ENCODE measurements at places on chromosomes 13 and 19.

DNA sequence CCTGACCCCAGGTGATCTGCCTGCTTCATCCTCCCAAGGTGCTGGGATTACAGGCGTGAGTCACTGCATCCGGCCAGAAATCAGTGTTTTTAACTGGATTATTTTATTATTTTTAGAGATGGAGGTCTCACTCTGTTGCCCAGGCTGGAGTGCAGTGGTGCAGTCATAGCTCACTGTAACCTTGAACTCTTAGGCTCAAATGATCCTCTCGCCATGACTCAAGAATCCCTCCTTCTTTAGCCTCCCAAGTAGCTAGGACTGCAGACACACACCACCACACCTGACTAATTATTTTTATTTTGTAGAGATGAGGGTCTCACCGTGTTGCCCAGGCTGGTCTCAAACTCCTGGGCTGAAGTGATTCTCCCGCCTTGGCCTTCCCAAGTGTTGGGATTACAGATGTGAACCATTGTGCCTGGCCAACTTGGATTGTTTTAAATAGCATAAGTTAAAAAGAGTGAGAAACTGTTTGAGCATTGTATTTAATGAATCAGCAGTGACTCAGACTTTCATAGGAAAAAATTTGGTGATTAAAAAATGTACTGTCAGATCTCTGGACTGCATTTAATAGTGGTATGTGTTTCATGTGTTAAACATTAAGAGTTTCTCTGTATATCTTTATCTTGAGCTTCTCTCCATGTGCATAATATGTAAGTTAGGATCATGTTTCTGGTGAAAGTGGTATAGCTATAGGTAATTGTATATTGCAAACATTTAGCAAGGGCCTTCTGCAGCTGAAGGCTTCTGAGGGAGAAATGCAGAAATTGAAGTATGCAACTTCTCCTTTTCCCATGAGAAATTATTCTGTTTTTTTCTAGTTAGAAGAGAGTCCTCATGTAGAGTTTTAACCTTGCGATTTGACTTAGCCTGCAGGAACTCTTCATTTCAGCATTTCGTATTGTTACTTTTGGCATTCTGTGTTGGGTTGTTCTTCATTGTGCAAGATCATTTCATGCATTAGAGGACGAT, 121.2 kb downstream of the PCCA start:
- DNase-seq, result no peak

- DNase-seq, result no peak
Measured at GRCh38 chr13:45178349-45179162, 22.3 kb downstream of the KCTD4 start.

- DNase-seq, result no peak
Measured at GRCh38 chr13:83272076-83272475, 610.2 kb downstream of the SLITRK1 start.

DNA sequence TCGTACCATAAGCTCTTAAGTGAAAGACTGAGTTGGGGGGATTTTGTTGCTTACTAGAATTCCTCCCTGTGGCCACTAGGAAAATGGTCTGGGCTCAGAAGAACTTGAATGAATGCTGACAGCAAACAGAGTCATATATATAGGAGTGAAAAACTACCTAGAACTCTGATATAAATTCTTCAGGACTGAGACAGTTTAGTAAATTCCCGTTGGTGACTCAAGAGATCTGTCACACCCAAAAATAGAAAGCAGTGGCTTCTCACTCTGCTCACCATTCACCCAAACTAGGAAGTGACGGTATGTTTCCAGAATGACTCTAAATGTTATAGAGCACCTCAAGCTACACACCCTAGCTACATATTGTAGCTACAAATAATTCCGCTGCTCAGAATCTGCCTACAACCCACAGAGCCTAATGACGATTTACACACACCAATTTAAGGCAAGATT, 116.2 kb downstream of the TBC1D4 start:
- no peak for DNase-seq

- DNase-seq, result no peak
Measured at GRCh38 chr13:86020351-86021002, 221.3 kb upstream of the SLITRK6 start.

DNA sequence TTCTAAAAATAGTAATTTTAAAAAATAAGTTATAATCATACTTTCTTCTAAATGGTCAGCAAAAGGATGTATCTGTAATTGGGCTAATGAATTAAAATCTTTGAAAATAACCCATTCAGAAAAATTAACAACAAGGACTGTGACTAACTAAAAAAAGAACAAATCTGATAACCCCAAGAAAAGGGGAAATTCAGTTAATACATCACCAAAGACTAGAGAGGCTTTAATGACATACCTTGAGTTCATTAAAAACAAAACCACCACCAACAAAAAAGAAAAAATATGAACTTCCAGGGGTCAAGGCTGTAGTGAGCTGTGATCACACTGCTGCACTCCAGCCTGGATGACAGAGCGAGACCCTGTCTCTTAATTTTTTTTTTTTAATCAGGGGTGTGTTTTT, 121.8 kb downstream of the TBC1D4 start:
- no peak for DNase-seq

- DNase-seq, result no peak
Measured at GRCh38 chr13:44810061-44810840, 179.0 kb downstream of the NUFIP1 start.

DNA sequence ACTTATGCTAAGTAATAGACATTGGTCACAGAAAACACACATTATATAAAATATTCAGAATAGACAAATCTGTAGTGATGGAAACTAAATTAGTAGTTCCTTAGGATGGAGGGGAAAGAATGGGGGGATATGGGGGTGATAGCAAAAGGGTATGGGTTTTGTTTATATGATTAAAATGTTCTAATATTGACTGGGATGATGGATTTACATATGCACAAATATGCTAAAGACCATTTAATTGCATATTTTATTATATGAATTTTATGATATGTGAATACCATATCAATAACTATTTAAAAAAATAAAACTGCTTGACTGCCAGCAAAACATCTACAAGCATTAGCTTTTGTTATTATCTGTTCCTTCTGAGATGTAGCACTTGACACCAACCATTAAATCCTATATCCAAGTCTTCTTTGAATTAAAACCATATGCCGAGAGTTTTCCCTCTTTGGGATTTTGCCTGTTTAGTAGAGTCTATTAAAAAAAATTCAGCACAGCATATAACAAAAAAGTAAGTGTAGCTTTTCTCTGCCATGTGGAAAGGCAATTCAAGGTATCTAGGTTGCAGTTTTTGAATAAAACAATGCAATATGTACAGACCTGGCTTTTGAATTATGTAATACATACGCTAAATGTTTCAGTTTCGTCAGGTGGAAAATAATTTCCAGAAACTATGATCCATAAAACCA, 2584.1 kb upstream of the PCDH20 start:
- no peak for DNase-seq

DNA sequence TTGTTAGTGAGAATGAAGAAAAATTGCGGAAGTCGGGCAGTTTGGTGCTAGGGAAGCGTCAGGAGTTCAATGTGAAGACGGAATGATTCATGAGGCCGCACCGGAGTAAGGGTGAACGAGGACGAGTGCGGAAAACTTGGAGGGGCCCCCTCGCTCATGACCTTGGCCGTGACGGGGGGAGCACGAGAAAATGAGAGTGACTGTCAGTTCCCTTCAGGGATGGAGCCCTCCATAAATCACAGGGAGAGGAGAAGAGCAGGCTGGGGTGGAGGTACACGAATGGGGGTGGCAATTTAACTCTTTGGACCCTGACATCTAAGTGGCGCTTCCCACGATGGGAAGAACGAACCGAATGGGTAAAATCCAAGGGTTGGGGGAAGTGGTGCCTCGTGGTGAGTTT, 486.4 kb downstream of the TSHZ3 start:
- no peak for DNase-seq

GRCh38 chr19:46287585-46287984, 9.3 kb upstream of the HIF3A start:
- no peak for DNase-seq

- DNase-seq, result no peak
Measured at GRCh38 chr19:5628461-5628860, 5.6 kb downstream of the SAFB start.

DNA sequence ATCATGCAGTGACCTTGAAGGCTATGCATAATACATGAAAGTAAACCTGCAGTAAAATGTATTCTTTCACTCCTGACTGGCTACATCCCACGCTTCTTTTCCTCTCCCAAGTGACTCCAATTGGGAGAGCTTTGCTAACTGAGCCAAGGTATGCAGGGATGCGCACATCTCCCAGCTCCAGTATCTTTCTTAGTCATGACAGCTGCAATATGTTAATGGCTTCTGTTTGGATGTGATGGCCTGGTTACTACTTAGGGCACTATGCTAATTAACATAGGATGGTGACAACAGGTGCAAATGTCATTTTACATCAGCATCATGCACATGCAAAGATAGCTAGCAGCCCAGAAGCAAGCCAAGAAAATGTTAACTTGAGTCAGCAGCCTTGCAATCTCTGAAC, 134.7 kb downstream of the POU4F1 start:
- DNase-seq, result no peak

- DNase-seq, result peak; percentile 11
Measured at GRCh38 chr13:44576351-44577235, 463 bp upstream of the TSC22D1 start.

DNA sequence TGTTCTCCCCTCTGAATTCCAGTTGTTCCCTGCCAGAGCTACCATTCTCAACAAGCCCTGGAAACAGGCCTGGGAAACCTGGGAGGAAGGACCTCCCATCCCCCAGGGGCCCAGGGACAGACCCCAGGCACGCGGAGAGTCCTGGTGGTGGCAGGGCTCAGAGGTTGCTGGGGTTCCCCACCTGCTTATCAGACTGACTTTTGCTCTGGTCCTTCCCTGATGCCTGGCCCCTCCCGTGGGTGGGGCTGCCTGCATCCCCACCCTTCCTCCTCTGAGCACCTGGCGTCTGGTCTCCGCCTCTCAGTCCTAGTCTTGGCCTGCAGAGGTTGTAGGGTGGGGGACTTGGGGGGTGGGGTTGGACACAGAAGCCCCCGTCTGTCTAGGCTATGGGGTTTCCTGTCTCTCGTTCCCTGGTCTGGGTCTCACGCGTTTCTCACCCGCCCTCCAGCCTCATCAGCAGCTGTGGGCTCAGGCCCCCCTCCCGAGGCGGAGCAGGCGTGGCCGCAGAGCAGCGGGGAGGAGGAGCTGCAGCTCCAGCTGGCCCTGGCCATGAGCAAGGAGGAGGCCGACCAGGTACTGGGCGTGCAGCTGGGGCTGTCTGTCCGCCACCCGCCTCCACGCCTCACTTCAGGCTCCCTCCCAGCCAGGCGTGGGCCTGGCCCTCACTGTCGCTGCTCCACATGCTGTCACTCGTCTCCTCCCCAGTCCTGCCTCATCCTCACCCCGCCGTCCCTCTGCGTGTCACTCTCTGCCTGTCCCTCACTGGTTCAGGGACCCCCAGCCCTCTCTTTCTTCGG, 13.6 kb downstream of the EPN1 start:
- no peak for DNase-seq

DNA sequence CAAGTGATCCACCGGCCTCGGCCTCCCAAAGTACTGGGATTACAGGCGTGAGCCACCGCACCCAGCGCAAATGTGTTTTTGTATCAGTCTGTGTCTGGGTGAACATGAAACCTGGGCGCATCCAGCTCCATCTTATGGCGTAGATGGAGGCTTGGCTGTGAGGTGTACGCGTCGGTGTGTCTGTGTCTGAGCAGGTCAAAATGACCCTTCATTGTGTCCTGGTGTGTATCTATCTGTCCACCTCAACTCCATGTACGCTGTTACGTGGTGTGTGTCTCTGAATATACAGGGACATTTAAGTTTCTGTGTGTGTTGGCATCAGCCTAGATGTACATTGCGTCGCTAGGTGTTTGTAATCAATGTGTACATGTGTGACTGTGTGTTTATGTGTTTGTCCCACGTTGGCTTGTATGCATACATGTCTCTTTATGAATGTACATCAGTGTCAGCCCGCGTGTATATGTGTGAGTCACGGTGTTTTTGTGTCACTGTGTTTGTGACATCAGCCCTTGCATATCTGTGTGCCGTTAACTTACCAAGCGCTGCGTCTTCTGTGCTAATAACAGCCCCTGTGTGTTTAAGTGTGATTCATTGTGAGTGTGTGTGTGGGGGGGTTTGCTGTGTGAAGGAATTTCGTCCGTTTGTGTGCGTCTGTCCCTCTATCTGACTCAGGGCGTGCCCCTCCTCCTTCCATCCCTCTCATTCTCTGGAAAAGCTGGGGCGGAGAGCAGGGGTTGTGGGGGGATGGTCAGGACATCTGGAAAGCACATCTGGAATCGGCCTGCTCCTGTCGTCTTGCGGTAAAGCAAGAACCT, 6.4 kb downstream of the AXL start:
- peak; percentile 12 for DNase-seq

DNA sequence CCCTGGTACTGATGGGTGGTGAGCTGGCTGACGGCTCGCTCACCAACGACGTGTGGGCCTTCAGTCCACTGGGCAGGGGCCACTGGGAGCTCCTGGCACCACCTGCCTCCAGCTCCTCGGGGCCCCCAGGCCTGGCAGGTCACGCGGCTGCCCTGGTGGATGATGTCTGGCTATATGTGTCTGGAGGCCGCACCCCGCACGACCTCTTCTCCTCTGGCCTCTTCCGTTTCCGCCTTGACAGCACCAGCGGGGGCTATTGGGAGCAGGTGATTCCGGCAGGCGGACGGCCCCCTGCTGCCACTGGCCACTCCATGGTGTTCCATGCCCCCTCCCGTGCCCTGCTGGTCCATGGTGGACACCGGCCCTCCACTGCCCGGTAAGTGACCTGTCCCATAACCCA, 10.5 kb downstream of the MEGF8 start:
- DNase-seq, result no peak

- no peak for DNase-seq
Measured at GRCh38 chr19:45234089-45234869, 10.9 kb downstream of the EXOC3L2 start.

DNA sequence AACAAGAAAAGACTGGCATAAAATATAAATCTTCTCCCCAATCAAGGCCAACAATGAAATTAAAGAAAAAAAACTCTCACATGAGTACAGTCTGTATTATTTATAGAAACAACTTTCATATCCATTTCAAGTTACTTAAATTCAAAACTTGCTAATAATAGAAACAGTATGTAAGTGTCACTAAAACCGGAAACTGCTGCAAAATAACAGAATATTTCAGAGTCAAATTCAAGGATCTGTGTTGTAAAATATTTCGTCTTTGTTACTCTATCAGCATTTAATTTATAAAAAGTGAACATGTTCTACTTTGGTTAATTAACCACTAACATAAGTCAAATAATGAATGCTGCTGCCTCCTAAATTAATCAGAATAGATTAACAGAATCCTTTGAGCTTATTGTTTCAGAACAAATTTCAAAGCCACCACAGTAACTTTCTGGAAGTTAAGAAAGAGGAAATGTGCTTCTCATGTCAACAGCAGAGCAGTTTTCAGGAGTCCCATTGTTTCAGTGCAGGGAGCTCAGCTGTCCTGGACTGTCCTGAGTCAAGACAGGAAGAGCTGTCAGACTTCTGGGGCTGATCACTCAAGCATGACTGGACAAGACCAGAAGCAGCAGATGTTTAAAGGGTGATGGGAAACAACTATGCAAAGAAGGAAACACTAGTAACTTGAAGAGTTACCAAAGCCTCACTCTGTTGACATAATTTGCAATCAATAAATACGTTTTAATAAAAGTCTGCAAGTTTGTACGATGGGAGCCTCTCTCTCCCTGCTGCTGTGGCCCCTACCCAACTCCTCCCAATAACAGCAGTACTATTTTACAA, 76.9 kb downstream of the FOXO1 start:
- no peak for DNase-seq
